ENCODE measurements at places on chromosomes 3 and 15.

DNA sequence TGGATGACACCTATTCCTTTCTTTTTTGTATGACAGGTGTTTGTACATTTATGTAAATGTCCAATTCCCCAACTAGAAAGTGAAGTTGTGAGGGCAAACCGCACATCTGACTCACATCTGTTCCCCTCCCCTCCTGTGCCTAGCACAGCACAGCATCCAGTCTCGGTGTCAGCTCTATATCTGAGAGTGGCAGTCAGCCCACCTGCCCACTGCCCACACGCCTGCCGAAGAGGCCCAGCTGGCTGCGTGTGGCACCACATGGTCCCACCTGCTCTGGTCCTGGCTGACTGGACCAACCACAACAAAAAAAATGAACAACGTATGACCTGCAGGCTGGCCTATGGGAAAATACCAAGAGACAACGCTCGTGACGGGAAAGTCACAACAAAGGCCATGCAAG, 62.8 kb downstream of the XXYLT1 start:
- no peak for DNase-seq

- no peak for DNase-seq
Observed at GRCh38 chr15:85374831-85375230, 5.6 kb upstream of the AKAP13 start.

GRCh38 chr3:179697736-179698332, 45.0 kb downstream of the USP13 start:
- no peak for DNase-seq

GRCh38 chr15:34853001-34853758, 57.8 kb upstream of the ACTC1 start:
- DNase-seq, result no peak

DNA sequence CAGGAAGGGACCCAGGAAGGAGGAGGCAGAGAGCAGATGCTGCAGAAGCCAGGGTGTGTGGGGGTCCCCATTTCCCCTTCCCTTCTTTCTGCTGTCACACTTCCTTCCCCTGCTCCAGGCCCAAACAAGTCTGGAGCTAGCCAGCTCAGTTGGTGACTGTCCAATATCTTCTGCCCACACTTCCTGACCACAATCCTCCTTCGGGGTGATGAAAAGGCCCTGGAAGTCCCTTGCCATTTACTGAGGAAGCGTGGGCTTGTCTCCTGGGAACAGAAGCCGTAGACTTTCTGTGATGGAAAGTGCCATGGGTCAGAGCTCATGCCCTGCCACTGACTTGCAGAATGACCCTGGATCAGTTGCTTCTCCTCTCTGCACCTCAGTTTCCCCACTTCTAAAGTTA, 39.0 kb downstream of the ANAPC13 start:
- DNase-seq, result no peak
